ENCODE measurements at places on chromosomes 1 and 21.

GRCh38 chr1:15213341-15213821, 33.6 kb upstream of the FHAD1 start:
- no peak for DNase-seq

- DNase-seq = no peak
Observed at GRCh38 chr1:40692429-40692895, 958 bp downstream of the NFYC start.

DNA sequence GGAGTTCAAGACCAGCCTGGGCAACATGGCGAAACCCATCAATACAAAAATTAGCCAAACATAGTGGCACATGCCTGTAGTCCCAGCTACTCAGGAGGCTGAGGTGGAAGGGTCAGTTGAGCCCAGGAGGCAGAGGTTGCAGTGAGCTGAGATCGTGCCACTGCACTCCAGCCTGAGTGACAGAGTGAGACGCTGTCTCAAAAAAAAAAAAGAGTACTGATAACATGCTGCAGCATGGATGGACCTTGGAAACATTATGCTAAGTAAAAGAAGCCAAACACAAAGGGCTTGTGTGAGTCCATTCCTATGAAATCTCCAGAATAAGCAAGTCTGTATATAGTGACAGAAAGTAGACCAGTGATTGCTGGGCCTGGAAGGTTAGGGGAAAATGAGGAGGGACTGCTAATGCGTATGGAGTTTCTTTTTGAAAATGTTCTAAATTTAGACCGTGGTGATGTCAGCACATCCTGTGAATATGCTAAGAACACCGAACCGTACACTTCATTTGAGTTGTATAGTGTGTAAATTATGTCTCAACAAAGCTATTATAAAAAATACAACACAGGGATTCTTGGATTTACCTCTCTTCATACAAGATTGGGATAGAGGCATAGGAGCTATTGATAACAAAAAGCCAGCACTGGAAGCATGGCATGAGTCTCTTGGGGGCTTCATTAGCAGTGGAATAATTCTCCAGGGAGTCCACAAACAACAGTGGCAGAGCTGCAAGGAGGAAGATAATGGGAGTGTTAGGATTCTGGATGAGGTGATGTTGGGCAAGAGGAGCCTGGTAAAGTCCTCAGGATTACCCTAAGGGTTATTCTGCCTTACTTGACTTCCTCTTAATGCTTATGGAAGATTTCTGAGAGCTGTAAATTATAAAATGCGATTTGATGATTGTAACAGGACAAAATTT, 73.5 kb downstream of the TTC3 start:
- no peak for DNase-seq

GRCh38 chr1:55311057-55311641, 96.0 kb upstream of the USP24 start:
- no peak for DNase-seq

GRCh38 chr1:10622910-10623685, 148.3 kb downstream of the PEX14 start:
- no peak for DNase-seq

DNA sequence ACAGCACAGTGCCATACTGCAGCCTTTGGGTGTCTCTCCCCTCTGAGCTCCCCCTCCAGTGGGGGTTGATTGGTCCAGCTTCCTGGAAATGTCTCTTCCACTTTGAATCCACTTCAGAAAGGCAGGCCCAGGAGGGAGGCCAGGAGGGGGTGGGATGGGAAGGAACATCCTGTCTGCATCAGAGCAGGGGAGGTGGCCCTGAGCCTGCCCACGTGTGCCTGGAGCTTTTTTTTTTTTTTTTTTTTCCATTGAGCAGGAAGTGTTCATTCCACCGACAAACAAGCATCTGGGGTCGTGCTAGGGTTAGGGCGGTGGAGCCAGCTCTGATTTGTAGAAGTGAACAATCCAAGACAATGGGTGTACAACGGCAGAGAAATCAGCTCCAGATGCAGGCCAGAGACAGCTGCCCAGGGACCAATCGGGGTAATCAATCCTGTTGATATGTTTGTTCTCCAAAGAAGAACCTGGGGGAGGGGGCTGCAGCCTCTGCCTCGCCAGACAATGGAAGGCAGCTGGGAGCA, 93.3 kb downstream of the SSBP3 start:
- no peak for DNase-seq

- no peak for DNase-seq
Observed at GRCh38 chr1:225875044-225875815, 7.0 kb downstream of the TMEM63A start.
